ENCODE measurements at places on chromosomes 7 and 10.

- no peak for DNase-seq
Observed at GRCh38 chr10:73264423-73264822, 12.0 kb upstream of the MRPS16 start.

DNA sequence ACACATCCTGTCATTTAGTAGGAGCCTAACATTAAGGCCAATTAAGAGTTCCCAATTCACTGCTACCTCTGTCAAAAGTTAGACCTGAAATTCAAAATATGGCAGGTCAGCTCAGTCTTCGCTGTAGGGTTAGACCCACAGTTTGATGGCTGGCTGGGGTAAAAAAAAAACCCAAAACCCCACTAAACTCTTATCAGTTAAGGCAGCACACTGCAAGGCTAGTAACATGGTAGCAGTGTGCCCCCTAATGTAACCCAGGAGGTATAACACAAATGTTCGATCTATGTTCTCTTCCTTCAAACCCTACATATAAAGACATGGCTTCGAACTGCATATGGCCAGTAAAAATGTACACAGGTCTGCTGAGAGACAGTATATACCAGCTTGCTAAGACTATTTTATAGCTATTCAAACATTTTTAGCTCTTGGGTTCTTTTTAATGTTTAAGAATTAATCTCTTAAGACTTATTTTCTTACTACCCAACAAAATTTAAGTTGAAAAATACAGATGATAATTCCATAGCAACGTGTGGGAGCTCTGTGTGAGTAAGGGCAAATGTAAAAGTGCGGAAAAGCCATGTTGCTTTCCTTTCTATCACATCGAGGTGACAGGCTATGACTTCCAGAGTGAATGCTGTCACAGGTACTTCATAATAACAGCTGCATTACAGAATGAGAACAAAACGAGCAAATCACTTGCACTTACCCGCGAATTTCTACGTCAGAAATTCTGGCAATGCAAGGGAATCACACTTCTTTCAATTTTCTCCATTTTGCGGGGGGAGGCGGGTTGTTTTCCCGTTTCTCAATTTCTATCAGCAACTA, 168.4 kb upstream of the IMMP2L start:
- DNase-seq = peak; percentile 43

DNA sequence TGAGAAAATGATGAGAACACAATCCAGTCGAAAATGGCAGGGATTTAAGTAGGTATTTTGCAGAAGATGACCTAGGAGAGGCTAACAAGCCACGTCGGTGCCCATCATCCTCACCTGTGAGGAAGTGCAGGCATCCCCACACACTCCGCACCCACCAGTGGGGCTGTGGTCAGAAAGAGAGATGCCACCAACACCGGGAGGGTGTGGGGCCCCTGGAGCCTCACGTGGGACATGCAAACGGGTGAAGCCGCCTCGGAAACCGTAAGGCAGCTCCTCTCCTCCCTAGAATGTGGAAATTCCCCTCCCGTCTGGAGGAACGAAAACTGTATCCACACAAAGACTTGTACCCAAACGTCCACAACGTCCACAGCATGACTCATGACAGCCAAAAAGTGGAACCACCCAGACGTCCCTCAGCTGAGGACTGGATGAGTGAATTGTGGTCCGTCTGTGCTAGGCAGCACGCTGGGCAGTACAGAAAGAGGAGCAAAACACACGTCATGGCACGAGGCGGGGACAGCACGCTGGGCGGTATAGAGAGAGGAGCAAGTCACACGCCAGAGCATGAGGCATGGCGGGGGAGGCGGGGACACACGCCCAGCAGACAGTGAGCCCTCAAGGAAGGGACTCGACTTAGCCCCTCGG, 246.0 kb downstream of the ELFN1 start:
- no peak for DNase-seq

GRCh38 chr7:78134256-78134655, 335.7 kb downstream of the PHTF2 start:
- DNase-seq = peak; percentile 52

DNA sequence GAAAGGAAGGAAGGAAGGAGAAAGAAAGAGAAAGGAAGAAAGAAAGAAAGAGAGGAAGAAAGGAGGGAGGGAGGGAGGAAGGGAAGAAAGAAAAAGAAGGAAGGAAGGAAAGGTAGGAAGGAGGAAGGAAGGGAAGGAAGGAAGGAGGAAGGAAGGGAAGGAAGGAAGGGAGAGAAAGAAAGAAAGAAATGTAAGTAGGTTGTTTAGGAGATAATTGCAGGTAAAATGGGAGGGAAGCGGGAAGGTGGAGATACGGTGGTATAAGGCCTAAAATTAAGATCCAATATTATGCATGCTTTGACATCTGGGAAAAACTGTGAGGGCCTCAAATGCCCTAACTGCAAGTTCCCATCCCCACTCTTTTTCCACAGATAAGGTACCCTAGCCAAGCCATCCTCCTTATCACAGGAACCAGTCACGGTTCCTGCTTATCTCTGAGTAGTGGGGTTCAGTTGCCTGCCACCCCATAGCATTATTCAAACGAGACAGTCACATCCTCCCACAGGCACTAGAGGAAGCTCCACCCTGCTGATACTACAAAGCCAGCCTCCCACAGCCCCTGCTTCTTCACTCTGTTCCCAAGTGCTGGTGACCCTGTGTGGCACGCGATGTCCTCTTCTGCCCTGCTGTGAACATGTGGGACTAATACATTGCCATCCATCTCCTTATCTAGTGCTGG, 28.7 kb downstream of the ST8SIA6 start:
- no peak for DNase-seq

GRCh38 chr10:123761666-123762230, 95.6 kb downstream of the GPR26 start:
- DNase-seq = no peak

- DNase-seq = no peak
Observed at GRCh38 chr10:8052341-8052955, 2.0 kb upstream of the GATA3 start.

DNA sequence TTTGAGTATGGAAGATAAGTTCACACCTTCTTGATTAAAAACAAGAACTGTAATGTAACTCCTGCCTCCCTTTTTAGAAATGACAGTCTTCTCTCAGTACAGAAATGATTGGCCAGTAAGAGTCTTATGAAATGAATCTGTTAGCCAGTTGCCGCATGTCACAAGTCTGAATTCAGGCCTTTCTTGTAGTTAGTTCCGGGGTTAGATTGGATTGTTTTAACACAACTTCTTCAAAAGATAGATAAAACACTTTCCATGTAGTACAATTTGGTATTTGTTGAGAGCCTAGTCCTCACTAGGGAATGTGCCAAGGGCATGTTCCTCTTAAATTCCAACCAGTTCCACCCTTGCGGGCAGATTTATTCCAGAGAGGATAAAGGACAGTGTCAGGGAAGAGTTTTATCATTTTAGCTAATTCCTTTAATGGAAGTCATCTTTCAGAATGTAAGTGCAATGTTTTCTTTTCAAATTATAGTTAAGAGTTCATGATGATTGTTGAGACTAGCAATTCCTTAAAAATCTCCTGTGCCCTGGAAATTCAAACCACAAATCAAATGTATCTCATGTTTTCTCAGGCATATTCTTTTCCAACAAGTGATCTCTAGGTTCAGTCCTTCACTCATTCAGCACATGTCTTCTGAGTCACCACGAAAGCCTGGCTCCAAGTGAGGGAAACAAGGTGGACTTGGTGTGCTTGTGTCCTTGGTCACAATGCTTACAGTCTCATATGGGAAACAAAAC, 4.1 kb downstream of the FHIP2A start:
- no peak for DNase-seq

- DNase-seq = no peak
Observed at GRCh38 chr7:110861163-110861562, 229.8 kb upstream of the LRRN3 start.

DNA sequence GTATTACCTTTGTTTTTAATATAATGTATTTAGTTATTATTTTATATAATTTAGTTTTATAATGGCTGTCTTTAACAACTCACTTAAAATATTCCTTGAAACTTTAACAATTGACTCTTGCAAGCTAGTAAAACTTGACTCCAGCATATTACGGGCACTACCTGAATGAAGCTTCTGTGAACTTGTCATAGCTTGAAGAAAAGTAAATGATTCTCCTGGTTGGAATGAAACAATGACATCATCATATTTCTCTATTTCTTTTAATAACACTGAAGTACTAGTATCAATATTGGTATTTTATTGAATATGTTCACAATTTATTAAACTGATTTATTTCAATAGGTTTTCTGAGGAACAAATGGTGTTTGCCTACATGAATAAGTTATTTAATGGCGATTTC, 128.4 kb upstream of the PHF14 start:
- DNase-seq = no peak

- no peak for DNase-seq
Observed at GRCh38 chr10:12221323-12222298, 25.6 kb downstream of the CDC123 start.

DNA sequence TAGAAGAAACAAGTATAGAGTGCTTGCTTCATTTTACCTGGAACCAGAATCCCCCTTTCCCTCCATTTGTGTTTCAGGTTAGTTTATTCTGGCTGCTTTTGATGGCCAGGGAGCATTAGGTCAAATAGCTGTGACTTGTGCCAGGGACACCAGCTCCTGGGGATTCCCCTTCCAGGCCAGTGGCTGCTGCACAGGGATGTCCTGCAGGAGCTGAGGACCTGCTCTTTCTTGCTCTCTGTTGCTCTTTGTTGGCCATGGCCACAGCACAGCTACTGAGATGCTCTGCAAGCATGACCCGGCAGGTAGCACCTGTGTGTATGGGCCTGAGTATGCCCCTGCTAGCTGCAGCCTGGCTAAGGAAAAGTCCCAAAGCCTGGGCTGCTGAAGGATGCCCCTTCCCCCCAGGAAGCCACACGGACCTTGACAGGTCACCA, 208.9 kb downstream of the EBF3 start:
- no peak for DNase-seq

- DNase-seq = no peak
Observed at GRCh38 chr10:86103391-86104101, 263.0 kb downstream of the GRID1 start.

DNA sequence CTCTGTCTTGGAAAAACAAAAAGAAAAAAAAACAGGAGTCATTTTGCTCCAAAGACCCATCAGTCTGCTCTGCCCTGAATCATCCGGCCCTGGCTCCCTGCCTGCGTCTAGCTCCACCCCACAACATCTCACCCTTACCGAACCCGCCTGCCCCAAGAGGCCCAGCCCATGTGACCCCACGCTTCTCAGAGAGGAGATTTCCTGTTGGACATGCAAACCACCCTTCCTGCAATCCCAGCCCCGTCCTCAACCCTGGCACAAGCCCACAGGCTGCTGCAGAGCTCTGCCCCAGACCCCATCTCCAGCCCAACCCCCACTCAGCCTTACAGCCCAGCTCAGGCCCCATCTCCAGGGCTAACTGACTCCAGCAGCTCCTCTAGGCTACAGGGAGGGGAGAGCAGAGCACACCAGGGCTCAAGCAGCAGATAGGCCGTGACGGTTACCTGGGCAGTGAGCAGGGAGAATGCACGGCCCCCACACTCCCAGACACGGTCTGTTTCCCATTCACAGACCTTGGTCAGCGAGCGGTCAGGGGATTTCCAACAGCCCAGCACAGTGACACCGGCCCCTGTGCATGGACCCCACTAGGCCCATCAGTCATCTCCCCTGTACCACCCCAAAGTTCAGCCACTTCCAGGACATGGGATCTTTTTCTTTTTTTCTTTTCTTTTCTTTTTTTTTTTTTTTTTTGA, 69.9 kb upstream of the GTF2I start:
- peak; percentile 54 for DNase-seq

DNA sequence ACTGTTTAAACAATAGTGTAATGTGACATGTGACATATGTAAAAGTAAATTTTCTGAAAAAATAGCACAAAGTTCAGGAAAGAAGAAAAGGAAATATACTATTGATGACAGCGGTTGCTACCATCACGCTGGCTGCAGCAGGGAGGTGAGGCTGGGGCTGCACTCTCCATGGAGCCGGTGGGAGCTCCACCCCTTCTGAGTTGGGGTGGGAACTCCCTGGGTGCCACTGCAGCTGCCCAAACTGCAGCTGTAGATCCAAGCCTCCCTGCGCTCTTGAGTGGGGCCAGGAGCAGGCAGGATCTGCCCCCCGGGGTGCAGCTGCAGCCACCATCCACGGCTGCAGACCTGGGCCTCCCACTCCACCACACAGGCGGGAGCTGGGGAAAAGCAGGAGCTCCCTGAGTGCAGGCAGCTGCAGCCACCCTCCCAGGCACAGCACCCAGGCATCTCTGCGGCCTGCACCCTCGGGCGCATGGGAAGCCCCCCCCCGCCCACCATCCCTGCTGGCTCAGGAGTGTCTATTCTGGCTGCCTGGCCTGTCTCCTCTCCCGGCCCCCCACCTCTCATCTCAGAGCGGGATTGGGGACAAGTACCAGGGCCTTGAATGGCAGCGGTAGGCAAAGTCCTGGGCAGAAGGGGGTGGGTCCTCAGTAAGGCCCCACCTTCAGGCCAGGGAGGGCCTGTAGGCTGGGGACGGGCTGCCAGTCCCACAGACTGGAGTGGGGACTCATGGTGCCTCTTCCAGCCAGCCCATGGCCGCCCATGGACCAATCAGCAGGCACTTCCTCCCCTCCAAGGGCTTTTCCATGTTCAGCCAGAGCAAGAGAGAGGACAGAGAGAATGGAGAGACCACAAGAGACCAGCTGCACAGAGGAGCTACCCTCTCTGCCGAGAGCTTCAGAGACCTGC, 50.1 kb downstream of the TNS3 start:
- DNase-seq = no peak

DNA sequence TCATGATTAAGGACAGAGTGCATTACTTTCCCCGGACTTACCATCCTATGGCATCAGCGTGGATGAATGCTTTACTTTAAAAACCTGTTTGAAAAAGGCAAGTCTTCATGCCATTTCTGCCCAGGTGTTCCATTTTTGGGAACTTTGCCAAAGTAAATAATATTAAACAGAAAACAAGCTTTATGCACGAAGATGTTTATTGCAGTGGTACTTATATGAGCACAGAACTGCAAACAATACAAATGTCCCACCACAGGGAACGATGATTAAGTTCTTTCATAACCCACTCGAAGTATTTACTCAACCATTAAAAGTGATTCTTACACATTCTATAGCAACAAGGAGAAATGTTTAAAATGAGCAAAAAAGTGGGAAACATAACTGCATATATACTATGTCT, 109.7 kb upstream of the GDF10 start:
- DNase-seq = no peak

GRCh38 chr7:133061357-133061756, 20.5 kb downstream of the CHCHD3 start:
- DNase-seq = no peak

DNA sequence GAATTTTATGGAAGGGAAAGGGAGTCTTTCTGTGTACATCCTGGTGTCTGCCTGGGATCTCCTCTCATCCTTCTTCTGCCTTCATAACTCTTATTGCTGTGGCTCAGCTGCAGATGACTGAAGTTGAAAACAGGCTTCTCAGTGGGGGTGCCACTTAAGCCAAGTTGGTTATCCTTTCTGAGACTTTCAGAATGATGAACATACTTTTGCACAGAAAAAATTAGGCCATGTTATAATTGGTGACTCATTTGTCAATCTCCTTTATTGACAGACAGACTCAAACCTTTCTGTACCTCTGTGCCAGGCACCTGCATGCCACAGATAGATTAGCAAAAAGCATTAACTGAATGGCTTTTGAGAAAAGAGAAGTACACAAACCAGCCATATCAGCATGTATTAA, 430.3 kb downstream of the SORCS1 start:
- DNase-seq = no peak

Data from OCI-LY7 (cell line).